ENCODE measurements at places on chromosomes 3 and 15.

DNA sequence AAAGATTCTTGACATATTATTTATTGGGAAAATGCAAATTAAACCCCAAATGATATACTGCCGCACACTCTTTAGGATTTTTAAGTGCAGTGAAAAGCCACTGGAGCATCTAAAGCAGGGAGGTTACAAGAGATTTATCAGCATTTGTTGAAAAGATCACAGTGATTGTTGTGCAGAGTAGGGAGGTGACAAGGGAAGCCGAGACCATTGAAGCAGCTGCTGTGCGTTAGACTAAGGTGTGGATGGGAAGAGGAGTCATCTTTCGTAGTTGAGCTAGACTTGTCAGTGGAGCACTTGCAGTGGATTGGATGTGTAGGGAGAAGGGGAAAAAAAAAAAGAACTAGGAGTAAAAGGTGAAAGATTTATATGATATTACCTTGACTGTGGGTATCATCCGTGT lies 854.6 kb downstream of the NTRK3 start:
- DNase-seq = no peak

- DNase-seq = no peak
Measured at GRCh38 chr3:34261001-34261385, 462.6 kb downstream of the PDCD6IP start.

DNA sequence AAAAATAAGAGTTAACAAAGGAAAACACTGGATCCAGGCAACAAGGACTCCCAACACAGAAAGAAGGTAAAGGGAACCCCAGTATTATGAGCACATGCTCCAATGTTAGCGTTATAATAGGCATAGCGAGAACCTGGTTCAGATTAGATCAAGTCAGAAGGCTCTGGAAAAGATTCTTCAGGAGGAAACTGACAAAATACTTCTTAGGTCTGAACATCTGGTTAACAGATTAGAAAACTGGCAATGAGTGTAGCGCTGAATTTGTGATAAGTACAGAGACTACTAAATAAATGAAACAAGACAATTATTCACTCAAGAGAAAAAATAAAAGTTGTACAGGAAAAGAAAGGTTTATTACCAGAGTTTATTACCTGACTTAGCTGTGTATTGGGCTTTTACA lies 146.1 kb downstream of the DPH6 start:
- DNase-seq = no peak

- DNase-seq = no peak
Measured at GRCh38 chr15:39914977-39915376, 5.1 kb downstream of the GPR176 start.

DNA sequence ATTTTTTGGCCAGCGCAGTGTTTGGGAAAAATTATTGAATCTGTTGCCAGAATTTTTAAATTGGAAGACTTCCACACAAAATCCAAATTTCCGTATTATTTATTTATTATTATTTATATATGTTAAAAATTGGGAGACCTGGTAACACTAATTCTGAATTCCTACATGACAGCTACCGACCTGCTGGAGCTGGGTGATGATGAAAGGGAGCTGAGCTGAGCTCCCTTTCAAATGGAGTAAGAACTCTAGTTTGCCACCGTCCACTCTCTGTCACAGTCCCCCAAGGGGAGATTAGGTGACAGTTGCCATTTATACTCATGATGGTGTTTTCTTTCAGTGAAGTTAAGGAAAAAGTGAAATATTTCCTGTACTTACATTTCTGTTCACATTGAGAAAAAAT lies 1.4 kb downstream of the CRTC3 start:
- DNase-seq = no peak

Measured in activated T-helper 1 cell treated with anti-CD3 and anti-CD28 coated beads, Interleukin-2, amount 50 U/mL, for 16 hours (primary cell).